ENCODE measurements at places on chromosomes 1 and 21.

DNA sequence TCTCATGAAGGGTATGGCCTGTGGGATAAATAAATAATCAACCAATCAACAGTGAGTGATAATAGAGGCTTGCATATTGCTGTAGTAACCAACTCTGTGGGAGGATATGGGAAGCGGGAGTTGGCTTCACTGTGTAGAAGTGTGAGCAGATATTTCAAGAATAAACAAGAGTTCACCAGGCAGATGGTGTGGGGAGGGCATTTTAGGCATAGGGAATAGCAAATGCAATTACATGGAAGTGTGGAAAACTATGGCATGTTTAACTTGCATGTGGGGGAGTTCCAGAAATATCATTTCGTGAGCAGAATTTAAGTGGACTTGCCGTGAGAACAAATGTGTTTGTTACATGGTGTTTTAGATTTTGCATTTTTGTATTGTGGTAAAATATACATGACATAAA lies 95.2 kb downstream of the SPATA46 start:
- no peak for DNase-seq

- DNase-seq, result no peak
Measured at GRCh38 chr1:5944154-5944842, 47.9 kb downstream of the NPHP4 start.

DNA sequence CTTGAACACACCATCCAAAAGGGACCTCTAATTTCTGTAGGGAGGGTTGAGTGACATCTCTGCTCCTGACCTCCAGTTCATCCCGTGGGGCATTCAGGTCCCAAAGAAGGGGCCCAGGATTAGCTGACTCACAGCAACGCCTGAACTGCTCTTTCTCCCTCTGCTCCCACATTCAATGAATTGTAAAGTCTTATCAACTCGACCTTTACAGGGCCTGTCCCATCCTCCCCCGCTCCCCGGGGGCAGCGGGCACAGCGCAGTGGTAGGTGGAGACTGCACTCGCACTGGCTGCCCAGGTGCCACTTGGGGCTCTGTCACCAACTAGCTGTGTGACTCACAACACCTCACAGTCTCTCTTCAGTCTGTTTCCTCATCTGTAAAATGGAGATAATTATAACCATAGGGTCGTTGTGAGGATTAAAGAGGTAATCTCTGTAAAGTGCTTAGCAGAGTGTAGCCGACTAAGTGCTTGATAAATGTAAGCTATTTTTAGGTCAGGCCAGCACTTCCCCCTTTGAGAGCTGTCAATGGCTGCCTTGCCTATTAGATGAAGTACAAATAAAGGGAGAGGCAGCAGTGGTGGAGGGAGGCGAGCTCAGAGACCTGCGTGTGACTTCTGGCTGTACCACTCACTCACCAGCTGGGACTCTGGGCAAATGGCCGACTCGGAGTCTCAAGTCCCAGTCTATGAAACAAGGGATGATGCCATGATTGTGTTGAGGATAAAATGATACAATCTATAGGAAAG lies 637 bp upstream of the MYBPHL start:
- no peak for DNase-seq

DNA sequence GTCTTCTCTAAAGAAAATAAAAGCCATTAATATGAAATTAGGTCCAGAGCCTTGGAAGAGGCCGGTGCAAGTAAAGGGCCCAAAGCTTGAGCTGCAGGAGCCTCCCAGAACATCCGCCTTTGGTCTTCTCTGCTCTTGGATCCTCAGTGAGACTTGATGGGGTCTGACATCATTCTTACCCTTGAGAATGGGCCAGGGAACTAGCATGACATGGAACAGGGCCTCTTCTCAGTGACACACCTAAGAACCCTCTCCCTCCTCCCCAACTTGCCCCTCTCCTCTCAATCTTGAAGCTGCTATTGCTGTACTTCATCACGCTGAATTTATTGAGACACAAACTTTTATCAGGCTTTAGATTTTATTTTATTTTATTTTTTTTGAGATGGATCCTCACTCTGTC lies 40.3 kb upstream of the SRSF10 start:
- no peak for DNase-seq

DNA sequence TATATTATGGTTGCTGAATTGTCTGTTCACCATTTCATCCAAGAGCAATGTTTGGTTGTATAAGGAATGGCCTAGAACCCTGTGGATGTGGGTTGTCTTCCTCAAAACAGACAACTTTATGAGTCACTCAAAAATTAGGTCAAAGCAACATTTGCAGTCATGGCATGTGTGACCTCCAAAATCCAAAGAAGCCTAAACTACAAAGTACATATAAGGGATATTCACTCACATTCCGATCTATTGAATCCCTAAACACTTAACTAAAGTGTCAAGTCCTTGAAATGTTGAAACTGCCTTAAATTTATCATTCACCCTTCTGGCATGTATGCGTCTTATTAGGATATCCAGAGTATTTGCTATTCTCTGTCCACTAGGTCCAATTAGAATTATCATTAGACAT lies 491.5 kb downstream of the NUF2 start:
- no peak for DNase-seq

DNA sequence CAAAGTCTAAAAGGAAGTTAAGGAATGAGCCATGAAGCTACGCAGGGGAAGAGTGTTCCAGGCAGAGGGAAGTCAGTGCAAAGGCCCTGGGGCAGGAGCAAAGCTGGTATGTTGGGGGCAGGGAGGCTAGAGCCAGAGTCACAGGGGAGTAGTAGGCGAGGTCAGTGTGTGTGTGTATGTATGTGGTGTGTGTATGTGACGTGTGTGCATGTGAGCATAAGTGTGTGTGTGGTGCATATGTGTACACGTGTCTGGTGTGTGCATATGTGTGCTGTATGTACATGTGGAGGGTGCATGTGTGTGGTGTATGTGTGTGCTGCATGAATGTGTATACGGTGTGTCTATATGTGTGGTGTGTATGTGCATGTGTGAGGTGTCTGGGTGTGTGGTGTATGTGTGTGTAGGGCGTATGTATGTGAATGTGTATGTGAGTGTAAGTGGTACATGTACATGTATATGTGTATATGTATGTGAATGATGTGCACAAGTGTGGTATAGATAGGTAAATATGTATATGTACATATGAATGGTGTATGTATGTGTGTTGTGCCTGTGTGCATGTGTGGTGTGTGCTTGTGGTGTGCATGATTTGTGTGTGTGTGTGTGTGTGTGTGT lies 20.8 kb upstream of the NID1 start:
- DNase-seq, result no peak
